ENCODE measurements at places on chromosomes 3 and 15.

- DNase-seq: no peak
- no peak overlapping the region for H3K4me3 ChIP-seq
- no peak overlapping the region for H3K27ac ChIP-seq
- H3K27me3 ChIP-seq: no peaks in the 10 kb centered on the region
Observed at GRCh38 chr3:174863488-174863887, 4.4 kb downstream of the NAALADL2 start.

GRCh38 chr15:79539401-79539800, 107.3 kb downstream of the MINAR1 start:
- no peaks in the 10 kb centered on the region for H3K4me1 ChIP-seq
- no peaks in the 10 kb centered on the region for H3K27me3 ChIP-seq

- no peaks in the 10 kb centered on the region for H3K36me3 ChIP-seq
- no peak overlapping the region for H3K27ac ChIP-seq
- peaks cover 4% of the 10 kb centered on the region for H3K4me1 ChIP-seq
- DNase-seq: no peak
- H3K4me3 ChIP-seq: no peak overlapping the region
- no peaks in the 10 kb centered on the region for H3K27me3 ChIP-seq
Observed at GRCh38 chr3:139118835-139119234, 74.1 kb upstream of the PRR23C start.

- DNase-seq: no peak
- no peaks in the 10 kb centered on the region for H3K4me1 ChIP-seq
- no peaks in the 10 kb centered on the region for H3K36me3 ChIP-seq
- no peak overlapping the region for H3K4me3 ChIP-seq
Observed at GRCh38 chr3:169269005-169269404, 394.5 kb downstream of the MECOM start.

DNA sequence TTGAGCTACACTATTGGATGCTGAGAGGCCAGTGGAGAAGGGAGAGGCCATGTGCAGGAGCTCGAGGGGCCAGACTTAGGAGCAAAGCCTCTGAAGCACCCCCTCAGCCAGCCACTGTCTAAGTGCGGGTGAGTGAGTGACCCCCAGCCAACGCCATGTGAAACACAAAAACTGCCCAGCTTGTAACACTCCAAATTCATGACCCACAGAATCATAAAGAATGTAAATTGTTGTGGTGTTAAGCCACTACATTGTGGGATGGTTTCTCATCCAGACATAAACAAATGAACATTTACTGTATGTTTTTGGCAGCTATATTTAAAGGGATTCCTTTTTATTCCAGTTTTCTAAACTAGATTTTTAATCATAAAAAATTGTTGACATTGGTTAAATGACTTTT, 27.2 kb upstream of the TMEM158 start:
- no peak overlapping the region for H3K4me3 ChIP-seq
- no peak for DNase-seq
- H3K36me3 ChIP-seq: no peaks in the 10 kb centered on the region
- peaks cover 16% of the 10 kb centered on the region for H3K4me1 ChIP-seq
- no peak overlapping the region for H3K27ac ChIP-seq
- no peaks in the 10 kb centered on the region for H3K27me3 ChIP-seq

GRCh38 chr3:187997946-187998561, 155.9 kb upstream of the LPP start:
- DNase-seq: no peak
- H3K27me3 ChIP-seq: no peaks in the 10 kb centered on the region
- H3K4me3 ChIP-seq: no peak overlapping the region
- H3K4me1 ChIP-seq: no peaks in the 10 kb centered on the region
- no peaks in the 10 kb centered on the region for H3K36me3 ChIP-seq

- peaks cover 3% of the 10 kb centered on the region for H3K36me3 ChIP-seq
- DNase-seq: no peak
- H3K4me1 ChIP-seq: peaks cover 59% of the 10 kb centered on the region
- H3K27ac ChIP-seq: no peak overlapping the region
- H3K27me3 ChIP-seq: no peaks in the 10 kb centered on the region
- H3K4me3 ChIP-seq: no peak overlapping the region
Observed at GRCh38 chr15:57059026-57059660, 140.7 kb downstream of the TCF12 start.

DNA sequence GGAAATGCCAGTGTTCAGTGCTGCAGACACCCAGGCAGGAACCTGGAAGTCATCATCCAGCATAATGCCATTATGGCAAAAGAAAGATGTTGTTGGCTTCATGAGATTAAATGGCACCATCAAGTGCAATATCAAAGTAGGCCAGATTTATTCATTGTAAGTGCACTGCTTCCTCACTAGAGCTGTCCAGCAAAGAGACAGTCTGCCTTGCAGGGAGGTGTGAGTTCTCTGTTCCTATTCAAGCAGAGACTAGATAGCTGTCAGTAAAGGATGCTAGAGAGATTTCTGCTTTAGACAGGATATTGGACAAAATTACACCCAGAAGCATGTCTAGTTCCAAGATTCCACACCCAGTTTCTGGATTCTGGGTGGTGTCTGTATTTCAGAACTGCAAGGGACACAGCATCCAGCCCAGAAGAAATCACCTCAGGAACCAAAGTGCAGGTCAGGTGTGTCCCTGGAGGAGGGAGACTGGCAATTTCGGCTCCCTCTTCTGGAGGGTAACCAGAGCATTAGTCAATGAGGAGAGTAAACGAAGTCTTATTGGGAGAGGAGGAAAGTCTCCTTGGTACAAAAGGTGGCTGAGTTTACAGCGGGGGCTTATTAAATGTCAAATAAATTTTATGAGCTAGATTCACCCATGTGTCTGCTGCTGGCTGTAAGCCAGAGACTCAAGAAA, 377.3 kb downstream of the EPHB1 start:
- no peak overlapping the region for H3K4me3 ChIP-seq
- no peaks in the 10 kb centered on the region for H3K4me1 ChIP-seq
- no peaks in the 10 kb centered on the region for H3K27me3 ChIP-seq
- no peak overlapping the region for H3K27ac ChIP-seq
